Activated CD4-positive, alpha-beta T cell treated with anti-CD3 and anti-CD28 coated beads for 24 hours (primary cell): ENCODE measurements at places on chromosomes 2 and 18.

DNA sequence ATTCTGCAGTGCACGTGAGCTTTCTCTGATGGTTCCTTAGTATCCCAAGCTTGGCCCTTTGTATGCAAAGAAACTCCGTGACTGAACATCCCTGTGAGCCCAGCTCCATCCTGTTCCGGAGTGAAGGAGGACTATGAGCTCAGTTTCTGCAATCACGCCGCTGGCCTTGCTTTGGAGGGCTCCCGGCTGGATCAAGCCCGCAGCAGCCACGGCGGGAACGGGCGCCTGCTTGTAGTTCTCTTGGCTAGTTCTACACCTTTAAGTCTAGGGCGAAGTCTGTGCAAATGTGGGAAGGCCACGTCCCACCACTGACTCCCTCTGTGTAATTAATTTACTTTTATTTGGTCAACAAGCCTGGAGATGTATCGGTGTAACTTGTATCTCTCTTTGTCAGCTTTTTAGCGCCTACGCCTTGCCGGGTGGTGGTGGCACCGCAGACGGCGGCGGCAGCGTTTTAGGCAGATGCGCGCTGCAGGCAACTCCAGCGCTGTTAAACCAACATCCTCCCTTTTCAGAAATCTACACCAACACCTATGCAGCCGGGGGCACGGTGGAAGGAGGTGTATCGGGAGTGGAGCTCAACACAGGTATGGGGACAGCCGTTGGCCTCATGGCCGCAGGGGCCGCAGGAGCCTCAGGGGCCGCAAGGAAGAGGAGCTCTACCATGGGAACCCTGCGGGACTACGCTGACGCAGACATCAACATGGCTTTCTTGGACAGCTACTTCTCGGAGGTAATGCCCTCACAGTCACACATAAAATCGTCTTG lies 34.3 kb downstream of the DSG4 start:
- DNase-seq: no peak

DNA sequence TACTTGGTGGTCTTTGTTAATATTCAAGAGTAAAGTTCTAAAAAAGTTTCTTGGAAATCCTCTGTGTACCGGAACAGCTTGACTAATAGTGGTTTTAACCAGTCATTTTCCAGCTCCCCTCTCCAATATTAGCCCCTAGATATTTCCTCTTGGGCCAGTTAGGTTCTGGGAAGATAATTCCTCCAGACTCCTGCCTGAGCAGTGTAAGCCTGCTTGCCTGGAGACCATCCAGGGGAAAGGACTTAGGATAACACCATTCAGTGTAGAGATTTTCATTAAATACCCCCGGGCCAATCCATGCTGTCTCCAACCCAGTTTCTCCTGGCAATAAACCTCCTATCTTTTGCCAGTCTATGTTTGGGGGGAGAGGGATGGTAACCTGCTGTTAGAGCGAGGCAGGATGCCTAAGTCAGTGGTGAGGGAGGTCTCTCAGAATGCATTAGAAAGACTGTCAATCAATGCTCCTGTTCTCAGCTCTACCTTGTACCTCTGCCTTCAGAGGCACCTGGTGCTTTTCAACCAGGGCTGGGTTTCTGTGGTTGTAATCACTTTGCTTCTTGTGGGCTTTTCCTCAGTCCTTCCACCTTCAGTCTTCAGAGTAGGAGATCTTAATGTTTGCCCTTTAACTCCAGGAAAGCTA lies 186.4 kb downstream of the RNF152 start:
- DNase-seq: no peak

- DNase-seq: no peak
Observed at GRCh38 chr2:231977430-231977829, 15.9 kb downstream of the DIS3L2 start.

DNA sequence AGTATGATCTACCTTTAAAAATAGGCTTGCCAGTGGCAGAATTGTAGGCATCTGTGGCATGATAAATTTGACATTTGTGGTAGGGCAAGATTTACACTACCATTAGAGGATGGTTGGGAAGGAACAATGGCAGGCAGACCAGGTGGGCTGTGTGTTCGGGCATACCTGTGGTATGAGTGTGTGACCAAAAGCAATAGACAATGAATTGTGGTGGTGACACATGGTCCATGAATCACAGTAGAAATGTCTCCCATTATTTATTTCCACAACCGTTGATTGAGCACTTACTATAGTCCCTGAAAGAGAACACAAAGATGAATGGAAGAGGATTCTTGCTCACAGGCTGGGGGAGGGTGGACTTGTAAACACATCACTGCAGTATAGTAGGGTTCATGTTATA lies 29.9 kb upstream of the RUFY4 start:
- no peak for DNase-seq

DNA sequence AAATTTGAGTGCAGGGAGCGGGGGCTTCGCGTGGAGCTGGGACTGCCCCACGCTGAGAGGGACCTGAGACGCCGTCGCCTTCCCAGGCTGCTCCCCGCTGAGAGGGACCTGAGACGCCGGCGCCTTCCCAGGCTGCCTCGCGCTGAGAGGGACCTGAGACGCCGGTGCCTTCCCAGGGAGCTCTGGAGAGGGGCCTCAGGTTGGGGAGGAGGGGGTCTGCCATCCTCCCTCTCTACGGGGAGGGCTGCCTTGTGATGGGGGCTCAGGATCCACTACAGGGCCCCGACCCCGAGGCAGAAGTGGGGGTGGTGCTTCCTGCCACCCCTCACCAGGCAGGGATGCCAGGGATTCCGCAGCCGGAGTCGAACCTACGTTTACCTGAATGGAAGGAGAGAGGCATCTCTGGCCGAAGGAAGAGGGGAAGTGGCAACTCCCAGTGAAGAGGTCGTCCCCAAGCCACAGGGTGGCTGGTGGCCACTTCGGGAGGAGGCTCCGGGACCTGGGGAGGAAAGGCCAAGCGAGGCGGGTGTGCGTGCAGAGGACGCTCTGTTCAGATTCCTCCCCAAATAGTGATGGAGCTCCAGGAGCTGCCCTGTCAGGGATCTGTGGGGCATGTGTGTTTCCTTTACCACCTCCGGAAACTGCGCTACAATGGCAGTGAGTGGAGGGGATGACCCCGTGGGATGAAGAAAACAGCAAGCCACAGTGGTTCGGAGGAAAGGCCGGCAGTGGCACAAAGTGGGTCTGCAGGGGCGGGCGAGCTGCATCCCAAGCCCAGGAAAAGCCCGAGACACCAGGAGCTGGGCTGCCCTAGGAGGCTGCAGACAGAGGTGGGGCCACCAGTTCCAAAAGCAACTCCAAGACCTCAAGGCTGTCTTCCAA lies 108.2 kb upstream of the CTDP1 start:
- no peak for DNase-seq

DNA sequence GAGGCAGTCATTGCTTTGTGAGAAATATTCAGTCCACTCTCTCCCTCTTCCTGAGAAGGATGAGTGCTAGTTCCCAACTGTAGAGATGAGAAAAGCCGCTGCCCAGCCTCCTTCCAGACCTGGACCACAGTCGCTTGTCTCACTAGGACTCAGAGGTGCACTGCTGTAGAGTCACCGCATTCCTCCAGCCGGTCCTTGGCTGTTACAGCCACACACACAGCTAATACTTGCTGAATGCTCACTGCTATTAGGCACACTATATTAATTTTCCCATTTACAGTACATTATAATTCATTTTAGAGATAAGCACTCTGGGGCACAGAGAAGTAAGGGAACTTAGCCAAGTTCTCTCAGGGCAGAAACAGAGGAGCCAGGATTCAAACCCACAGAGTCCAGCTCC lies 10.0 kb upstream of the FABP1 start:
- DNase-seq: no peak

DNA sequence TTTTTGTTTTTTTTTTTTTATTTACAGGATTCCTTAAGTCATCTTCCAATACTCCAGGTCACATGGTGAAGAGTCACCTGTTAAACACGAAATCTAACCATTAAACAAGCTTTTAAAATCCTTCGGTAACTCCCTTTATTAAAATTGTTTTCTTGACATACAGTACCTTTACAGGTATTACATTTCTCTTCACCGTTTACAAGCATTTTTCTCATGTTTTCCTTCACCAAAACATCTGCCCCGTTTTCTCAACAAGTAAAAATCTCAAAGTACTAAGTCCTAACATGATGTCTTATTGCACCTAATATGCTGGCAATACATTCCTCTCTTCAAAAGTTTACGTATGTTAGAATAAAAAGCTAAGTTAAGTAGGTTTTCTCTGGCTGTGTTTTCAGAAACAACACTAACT lies 1.1 kb downstream of the PUM2 start:
- no peak for DNase-seq

DNA sequence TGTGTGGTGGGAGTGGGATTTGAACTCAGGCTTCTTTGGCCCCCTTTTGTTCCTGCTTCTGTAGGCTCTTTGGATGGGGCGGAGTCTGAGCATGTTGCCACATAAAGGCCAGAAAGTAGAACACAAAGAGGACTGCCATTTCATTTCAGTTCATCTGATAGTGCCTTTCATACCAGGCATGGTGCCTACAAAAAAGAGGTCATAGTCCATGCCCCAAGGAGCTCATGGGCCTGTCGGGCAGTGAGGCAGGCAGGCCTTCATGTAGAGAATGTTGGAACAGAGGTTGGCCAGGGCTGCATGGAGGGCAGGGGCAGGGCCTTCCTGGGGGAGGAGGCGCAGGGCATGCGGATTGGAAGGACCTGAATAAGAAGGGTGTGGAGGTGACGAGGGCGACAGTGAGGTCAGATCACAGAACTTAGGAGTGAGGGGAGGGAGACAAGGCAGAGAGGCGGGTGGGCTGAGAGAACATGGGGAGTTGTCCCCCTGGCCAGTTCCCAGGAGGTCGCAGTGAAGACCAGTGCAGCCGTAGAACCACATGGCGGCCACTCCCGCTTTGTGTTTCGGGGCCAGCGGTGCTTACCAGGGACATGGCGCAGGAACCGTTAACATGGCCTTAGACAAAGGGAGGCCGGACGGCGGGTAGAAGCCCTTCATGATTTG lies 49.1 kb downstream of the ITGB1BP1 start:
- no peak for DNase-seq

GRCh38 chr2:25817006-25817405 lies 61.3 kb downstream of the ASXL2 start:
- no peak for DNase-seq

DNA sequence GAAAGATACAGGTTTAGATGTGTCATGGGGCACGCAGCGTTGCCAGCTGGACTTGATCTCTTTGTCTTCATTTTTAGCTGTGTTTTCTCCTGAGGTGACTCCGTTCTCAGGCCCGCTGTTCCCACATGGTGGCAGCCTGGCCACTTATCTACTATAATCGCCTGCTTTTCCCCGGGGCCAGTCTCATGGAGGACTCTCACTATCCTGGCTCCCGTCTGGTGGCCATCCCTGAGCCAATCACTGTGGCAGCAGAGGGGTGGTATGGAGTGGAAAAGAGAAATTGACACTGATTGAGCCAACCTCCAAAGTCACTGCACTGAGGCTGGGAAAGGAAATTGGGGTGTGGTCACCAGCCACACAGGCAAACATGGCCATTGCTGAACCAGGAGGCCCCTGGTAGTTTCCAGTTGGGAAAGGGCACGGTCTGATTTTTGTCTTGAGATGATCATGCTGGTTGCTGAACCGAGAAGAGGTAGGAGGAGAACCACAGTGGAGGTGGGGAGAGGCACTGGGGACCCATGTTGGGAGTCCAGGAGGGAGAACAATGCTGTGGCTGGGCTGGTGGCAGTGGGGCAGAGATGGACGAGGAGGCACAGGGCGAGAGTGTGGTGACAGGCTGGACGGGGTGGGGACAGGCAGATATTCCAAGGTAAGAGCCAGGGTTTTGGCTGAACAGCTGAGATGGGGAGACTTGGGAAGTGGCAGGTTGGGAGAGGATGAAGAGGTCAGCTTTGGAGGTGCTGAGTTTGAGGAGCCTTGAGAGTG lies 45.6 kb downstream of the KCNIP3 start:
- no peak for DNase-seq

DNA sequence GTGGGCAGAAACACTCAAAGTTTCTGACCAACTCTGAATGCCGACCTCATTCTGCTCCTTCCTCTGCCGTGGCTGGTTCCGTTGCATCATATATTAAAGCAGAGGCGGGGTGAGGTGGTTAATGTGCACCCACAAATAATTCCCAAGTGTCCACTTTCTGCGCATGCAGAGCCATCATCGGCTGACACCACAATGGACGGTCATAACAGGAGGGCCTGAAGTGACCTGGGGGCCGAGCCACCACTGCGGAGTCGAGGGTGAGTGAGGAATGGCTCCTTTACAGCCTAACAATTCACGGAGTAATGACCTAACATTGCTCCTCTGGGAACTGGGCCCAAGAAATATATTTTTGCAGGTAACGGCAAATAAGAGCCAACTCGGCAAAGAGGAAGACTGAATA lies 32.9 kb upstream of the GLI2 start:
- DNase-seq: no peak

DNA sequence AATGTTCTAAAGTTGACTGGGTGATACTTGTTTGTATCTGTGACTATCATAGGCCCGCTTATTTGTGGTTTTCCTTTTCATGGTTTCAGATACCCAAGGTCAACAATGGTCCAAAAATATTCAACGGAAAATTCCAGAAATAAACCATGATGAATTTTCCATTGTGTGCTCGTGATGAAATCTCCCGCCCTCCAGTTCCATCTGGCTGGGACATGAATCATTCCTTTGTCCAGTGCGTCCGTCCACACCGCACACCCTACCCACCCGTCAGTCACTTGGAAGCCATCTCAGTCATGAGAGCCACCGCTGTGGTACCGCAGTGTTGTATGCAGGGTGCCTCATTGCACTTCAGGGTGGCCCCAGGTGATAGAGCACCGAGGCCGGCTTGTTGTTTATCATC lies 268.2 kb upstream of the PXDN start:
- DNase-seq: no peak

DNA sequence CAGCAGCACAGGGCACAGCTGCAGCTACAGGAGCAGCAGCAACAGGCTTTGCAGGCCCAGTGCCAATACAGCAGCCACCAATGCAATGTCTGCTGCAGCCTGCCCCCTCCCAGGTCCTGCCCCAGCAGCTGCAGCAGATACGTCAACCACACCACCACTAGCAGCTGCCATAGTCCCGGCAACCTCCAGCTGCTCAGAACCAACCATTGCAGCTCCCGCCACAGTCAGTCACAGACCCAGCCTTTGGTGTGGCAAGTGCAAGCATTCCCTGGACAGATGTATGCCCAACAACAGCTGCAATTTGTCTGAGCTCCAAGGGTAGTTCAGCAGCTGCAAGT lies 53.3 kb upstream of the TUBA3E start:
- no peak for DNase-seq
